Naive thymus-derived CD4-positive, alpha-beta T cell (primary cell): ENCODE measurements at places on chromosomes 3 and 15. TPM values are rescaled to one million over a fixed set of nuclear protein-coding genes. Genes with fewer than 3 reads are reported as not detected.

HTR3E gene
- not detected in 2 replicates for total RNA-seq

DNA sequence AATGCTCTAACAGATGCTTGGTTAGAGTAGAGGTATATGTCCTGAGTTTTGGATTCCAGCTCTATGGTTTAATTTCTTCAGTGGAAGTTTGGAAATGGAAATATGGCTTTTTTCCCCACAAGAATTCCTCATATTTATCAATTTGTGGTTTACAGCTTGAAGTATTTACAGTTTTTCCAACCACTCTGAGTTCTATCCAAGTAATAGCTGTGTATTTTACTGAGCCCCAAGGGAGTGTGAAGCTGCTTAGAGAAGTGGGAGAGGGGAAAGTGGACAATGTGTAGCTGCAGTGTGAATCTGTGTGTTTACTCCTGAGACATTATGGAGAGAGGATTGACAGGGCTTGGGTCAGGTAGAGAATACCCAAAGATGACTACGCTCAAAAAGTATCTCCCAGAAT lies 54.5 kb downstream of the NEK11 start:
- no peak for DNase-seq

- no peak for DNase-seq
Measured at GRCh38 chr15:95416576-95416975, 913.9 kb upstream of the NR2F2 start.

- DNase-seq: peak; percentile 61
Measured at GRCh38 chr3:13016083-13016720, 57.0 kb downstream of the IQSEC1 start.

DNA sequence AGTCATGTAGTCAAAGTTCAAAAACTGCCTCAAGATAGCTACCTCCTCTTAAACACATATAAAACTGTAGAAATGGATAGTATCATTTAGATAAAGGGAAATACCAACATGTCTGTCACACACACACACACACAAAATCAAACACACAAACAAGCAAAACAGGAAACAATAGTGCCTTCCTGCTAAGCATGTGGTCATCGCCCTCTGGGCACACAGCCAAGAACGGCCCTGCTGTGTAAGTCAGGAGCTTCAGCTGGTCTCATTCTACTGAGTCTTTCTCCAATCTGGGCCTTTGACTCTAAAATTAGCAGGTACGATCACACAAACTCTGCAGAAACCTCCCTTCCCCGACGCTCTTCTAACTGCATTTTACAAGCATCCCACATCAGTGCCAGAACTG lies 272.2 kb upstream of the CHRNA7 start:
- no peak for DNase-seq

- no peak for DNase-seq
Measured at GRCh38 chr3:62365391-62366125, 7.8 kb downstream of the FEZF2 start.

DNA sequence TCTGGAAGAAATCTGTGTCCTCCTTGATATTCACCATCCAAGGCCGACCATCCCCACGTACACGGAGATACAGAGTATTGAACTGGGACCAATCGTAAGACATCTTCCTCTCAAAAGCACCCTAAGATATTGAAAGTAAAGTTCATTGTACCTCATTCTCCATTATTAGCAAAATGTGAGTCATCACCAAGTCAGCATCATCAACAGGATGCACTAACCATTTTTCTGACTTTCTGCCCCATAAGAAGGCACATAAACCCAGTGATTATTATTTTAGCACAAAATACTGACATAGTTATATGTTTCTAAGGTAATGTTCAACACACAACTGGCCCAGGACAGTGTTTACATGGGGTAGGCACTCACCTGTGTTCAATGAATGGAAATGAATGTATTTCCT lies 7.4 kb downstream of the NDUFAF1 start:
- no peak for DNase-seq

SLC9C1 gene
- total RNA-seq: not detected

- no peak for DNase-seq
Measured at GRCh38 chr3:150970665-150971324, 1.7 kb downstream of the CLRN1 start.

DNA sequence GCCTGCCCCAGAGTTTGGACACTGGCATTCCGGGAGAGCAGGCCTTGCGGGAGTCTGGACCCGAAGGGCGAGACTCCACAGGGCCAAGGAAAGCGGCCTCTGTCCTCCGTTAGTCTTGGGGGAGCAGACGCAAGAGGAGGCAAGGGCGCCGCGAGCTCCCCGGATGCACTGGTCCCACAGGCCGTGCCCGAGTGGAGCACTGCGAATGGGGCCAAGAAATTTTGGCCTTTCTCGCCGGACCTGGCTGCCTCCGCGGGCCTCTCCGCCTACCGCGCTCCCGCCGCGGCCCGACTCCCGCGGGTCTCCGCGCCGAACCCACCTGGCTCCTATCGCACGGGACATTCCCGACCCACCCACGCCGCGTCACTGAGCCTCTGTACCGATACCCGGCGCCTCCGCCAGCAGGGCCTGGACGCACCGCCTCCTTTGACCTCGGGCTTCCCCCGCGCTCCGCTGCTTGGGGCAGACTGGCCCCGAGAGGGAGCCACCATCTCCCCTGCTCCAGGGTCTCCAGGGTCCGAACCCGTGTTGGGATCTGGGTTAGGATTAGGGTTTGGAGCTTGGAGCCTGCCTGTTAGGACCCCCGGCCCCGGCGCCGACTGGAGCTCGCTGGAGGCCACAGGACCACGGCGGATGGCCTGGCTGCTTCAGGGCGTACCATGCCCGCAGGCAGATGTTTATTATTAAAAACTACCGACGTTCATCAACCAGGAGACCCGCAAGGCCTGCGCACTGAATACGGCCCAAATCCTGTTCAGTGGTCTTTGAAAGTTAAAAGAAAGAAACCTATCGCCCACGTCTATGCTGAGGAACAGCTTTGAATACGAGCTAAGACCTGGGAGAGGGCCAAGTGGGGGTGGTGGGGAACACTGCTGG lies 11.7 kb downstream of the SHOX2 start:
- no peak for DNase-seq

GRCh38 chr3:122094125-122094524 lies 39.0 kb downstream of the CD86 start:
- no peak for DNase-seq

DNA sequence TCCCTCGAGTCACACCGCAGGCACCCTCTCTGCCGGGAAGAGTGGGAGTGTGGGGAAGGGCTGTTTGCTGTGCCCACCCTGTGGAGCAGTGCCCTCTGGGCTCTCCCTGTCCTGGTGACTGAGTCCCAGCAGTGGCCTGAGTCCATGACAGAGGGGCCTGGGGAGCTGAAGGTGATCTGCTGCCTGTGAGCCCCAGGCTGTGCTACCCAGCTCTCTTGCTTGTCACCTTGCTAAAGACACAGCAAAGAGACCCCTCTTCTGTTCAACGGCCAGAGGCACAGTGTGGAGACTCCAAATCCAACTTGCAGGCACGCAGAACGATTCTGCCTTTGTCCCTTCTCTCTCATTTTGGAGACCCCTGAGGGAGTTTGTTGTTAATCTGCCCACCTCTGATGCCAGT lies 232.6 kb downstream of the OPA1 start:
- no peak for DNase-seq

GPR176 gene
- not detected for total RNA-seq

NOX5 gene
- total RNA-seq: not detected

GRCh38 chr3:159322322-159322939 lies 520.6 kb downstream of the MFSD1 start:
- DNase-seq: no peak

GRCh38 chr3:167967257-167968036 lies 128.3 kb downstream of the GOLIM4 start:
- DNase-seq: no peak

- no peak for DNase-seq
Measured at GRCh38 chr15:28086175-28086703, 12.9 kb downstream of the OCA2 start.

IGSF10 gene
- total RNA-seq: 2.8 TPM

- no peak for DNase-seq
Measured at GRCh38 chr3:88985491-88985890, 121.9 kb upstream of the EPHA3 start.

- no peak for DNase-seq
Measured at GRCh38 chr15:80171787-80172186, 19.0 kb downstream of the FAH start.

DNA sequence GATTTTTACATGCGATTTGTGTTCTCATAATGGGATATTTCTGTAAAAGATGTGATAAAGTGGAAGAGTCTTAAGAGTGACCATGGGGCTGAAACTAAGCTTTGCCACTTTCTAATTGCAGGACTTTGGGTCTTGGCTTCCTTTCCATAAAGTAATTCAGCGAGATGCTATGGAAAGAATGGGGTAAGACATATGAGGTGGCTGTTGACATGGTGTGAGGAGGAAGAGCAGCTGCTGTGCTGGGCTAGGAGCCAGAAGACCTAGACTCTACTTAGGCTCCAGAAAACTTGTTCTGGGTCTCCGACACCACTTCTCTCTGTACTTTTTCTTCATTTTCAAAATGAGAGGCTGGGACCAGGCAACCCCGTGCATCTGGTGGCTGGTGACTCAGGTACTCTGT lies 654.5 kb upstream of the CFAP20DC start:
- no peak for DNase-seq

GRCh38 chr3:106629215-106629832 lies 747.9 kb upstream of the CCDC54 start:
- no peak for DNase-seq

DNA sequence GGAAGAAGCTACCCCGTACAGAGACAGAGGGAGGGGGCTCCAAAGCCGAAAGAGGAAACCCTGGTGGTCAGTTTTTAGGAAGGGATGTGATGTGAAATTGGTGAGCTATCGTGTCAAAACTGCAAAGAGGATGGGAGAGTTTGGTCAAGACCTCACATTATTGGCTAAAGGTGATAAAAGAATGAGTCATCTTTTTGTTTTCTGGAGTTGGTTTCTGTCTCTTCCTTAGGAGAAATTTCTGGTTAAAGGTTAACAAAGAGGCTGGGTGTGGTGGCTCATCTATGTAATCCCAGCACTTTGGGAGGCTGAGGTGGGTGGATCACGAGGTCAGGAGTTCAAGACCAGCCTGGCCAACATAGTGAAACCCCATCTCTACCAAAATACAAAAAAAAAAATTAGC lies 217.8 kb upstream of the CBLB start:
- no peak for DNase-seq

GRCh38 chr3:147775816-147776530 lies 366.8 kb downstream of the ZIC1 start:
- DNase-seq: no peak

- DNase-seq: no peak
Measured at GRCh38 chr3:23756206-23756840, 49.4 kb upstream of the UBE2E1 start.

GRCh38 chr15:79640206-79640605 lies 208.1 kb downstream of the MINAR1 start:
- no peak for DNase-seq

- DNase-seq: no peak
Measured at GRCh38 chr15:96306321-96306720, 24.2 kb upstream of the NR2F2 start.

- DNase-seq: no peak
Measured at GRCh38 chr3:155386919-155387318, 93.4 kb upstream of the STRIT1 start.

- DNase-seq: no peak
Measured at GRCh38 chr15:101246391-101246790, 5.5 kb downstream of the CHSY1 start.

DNA sequence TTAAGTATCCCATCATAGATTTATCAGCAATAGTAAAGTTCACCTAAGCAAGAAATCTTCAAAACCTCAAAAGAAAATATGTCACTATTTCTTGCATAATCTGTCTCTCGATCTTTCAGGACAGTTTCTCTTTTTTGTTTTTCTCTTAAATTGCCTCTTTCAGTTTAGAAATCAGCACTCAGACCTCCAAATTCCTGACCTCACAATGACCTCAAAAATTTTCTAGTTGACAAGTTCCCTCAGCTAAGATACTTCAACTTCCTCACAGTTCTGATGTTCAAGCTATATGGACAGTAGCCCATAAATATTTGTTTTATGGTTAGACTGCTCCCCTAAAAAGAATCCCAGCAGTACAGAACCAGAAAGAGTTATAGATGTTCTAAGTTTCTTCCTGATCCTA lies 24.1 kb downstream of the SLC24A5 start:
- DNase-seq: no peak

THPO gene
- not detected for total RNA-seq

GRCh38 chr3:71078723-71079525 lies 504.6 kb downstream of the FOXP1 start:
- DNase-seq: no peak

GRCh38 chr15:91867581-91868026 lies 14.1 kb downstream of the SLCO3A1 start:
- DNase-seq: no peak

DNA sequence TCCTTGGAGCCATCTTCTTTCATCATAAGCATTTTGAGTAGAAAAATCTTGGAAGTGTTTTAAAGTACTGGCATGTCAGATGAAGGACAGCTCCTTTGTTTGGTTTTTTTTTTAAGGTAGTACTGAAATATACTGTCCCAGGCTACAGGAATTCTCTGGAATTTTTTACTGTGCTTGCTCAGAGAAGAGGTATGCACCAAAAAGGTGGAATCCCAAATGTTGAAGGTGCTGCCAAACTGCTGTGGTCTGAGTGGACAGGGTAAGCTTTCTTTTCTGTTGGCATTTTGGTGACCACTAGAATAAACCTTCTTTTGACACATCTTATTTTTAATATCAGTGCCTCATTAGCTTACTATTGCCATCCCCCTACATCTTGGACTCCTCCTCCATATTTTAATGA lies 7.2 kb downstream of the GNL3 start:
- DNase-seq: no peak

GRCh38 chr3:179510496-179510895 lies 52.2 kb upstream of the ACTL6A start:
- no peak for DNase-seq

GRCh38 chr3:195397524-195397923 lies 45.3 kb downstream of the ACAP2 start:
- DNase-seq: no peak

- DNase-seq: no peak
Measured at GRCh38 chr15:88661761-88662556, 23.1 kb downstream of the ISG20 start.

DNA sequence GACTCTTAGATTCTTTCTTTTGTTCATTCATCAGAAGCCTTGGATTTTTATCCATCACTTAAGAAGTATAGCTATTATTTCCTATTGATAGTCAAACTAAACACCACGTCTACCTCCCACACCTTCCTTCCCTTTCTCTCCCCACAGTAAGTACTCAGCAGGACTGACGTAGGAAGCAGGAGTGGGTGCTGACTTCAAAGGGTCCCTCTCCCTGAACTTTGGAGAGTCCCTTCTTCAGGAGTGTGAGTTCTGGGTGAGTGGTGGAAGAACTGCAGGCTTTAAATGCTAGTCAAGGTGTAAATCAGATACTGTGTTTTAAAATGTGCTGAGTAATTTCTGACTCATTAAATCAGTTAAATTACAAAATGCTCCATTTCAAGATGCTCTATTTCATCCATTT lies 126.5 kb upstream of the BFSP2 start:
- DNase-seq: no peak

AMOTL2 gene
- total RNA-seq: not detected

GRCh38 chr3:150409512-150410310 lies 1.6 kb downstream of the TSC22D2 start:
- peak; percentile 51 for DNase-seq
